T-cell (primary cell): ENCODE measurements at places on chromosomes 3 and 15.

GRCh38 chr3:101735833-101736232, 11.4 kb downstream of the CEP97 start:
- DNase-seq: no peak

- peak; percentile 57 for DNase-seq
Observed at GRCh38 chr3:13073326-13074005, at the start of gene IQSEC1. Gene IQSEC1 (minus strand): TSS chr3:13073429. CDS start chr3:13073014, 415 bp downstream.

- no peak for DNase-seq
Observed at GRCh38 chr15:100663086-100663914, 60.9 kb downstream of the ASB7 start.

- peak; percentile 93 for DNase-seq
Observed at GRCh38 chr3:150763122-150763840, at the start of gene SIAH2. Gene SIAH2 (minus strand): TSS chr3:150763169. CDS start chr3:150762849, 320 bp downstream.

DNA sequence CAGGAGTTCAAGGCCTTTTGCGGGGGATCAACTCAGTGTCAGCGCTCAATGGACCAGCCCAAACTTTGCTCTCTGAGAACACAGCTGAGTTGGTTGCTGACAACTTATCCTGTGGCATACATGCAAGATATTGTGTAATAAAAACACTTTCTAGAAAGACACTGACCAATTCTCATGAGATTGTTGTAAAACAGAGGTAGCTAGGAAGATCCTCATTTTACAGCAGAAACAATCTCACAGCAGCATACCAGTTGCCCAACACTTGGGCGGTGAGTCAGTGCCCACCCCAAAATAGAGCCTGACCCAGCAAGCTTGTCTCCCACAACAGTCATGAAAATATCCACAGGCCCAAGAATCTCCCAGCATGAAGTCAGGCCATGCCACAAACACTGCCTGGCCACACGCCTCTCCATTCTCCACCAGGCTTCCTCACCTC, 18.2 kb downstream of the KLHL6 start:
- DNase-seq: no peak

DNA sequence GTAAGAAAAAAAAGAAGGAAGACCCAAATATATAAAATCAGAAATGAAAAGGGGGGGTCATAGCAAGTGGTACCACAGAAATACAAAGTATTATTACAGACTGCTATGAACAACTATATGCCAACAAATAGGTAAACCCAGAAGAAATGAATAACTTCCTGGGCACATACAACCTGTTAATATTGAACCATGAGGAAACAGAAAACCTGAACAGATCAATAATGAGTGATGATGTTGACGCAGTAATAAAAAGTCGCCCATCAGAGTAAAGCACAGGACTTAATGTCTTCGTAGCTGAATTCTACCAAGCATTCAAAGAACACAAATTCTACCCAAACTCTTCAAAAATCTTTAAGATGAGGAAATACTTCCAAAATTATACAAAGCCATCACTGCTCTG, 921.6 kb upstream of the SEMA6D start:
- no peak for DNase-seq

DNA sequence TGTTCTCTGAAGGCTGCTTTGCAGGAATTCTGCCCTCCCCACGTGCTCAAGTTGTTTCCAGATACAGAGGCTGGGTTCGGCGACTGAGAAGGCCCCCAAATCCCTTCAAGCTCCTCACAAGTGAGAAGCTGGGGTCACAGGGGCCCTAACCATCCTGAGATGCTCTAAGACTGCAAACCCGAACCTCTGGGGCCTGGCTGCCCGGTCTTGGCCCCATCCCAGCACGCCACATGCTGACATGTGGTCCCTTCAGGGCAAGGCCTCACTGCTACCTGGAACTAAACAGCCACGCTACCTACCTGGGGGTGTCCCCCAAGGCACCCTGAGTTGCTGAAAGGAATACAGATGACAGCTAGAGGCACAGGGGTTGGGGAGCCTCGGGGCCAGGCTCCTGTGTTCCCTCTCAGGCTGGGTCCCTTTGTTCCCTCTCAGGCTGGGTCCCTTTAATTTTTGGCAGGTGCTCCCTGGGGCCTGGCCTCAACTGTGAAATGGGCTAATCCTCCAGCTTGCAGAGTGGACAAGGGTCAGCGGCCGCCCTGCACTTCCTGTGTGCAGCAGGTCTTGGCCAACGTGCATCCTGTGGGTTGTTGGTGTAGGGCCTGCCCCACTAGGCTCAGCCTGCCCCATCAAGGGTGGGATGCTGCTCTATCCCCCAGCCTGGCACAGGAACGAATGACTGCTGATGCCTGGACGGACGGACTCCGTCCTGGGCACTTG, 32.5 kb downstream of the KLHL25 start:
- no peak for DNase-seq

DNA sequence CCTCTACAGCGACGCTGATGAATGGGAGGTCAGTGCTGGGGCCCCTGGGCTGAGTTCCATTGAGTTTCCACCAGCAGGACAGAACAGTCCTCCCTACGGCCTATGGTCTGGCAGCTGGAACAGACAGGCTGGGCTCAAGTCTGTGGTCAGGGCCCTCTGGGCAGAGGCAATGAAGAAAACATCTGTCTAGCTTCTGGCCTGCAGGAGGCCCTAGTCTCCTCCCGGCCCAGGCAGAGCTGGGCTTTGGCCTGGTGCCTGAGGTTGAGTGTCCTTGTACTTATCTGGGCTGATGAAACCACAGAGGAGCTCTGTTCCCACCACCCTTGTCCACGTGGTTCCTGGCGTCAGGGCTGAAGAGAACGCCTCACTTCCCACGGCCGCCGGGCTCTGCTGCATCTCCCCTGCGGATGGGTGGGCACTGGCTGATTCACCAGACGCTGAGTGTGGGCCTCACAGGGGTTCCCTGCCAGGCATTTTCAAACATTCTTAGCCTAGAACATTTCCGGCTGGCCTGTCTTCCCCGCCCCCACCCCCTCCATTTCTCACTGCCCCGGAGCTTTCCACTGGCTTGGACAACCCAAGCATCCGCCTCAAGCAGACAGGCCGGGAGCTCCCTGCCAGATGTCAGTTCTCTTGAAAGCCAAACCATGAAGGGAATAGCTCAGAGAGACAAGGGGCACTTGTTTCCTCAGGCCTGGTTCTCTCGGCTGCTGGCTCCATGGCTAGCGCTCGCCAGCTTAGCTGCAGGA, 20.3 kb downstream of the PPCDC start:
- peak; percentile 6 for DNase-seq

- no peak for DNase-seq
Observed at GRCh38 chr3:105356396-105356795, 10.3 kb upstream of the ALCAM start.

GRCh38 chr15:90059208-90059985, 42.9 kb downstream of the IDH2 start:
- peak; percentile 69 for DNase-seq
